Activated effector memory CD4-positive, alpha-beta T cell treated with Interleukin-2 at 50 U/mL for 16 hours (primary cell): ENCODE measurements at places on chromosomes 13 and 19.

DNA sequence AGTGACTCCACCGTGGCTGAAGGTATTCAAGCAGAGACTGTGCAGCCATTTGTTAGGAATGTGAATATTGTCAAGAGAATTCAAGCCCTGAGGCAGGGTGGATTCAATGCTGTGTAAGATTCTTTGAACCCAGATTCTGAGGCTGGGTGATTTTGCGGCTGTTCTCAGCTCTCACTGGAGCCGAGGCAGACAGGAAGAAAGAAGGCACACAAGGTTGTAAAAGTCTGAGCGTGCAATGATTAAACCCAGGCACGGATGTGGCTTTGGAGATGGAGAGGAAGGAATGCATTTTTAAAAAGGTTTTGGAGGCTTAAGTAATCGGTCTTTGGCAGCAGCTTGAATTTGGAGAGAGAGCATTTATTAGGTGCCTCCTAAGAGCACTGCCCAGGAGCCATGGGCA is 187.9 kb downstream of the KATNAL1 start:
- DNase-seq, result no peak

GRCh38 chr13:77150651-77151050 is 123.7 kb upstream of the FBXL3 start:
- no peak for DNase-seq

DNA sequence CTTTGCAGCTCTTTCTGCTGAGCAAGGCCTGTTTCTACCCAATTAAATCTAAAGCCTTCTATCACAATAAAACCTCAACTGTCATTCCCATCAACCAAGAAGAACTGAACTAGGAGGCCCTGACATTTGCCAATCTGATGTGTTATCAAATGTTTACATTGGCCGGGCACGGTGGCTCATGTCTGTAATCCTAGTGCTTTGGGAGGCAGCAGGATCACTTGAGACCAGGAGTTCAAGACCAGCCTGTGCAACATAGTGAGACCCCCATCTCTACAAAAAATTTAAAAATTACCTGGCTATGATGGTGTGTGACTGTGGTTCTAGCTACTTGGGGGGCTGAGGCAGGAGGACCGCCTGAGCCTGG is 2.8 kb upstream of the FBXO17 start:
- DNase-seq, result no peak

DNA sequence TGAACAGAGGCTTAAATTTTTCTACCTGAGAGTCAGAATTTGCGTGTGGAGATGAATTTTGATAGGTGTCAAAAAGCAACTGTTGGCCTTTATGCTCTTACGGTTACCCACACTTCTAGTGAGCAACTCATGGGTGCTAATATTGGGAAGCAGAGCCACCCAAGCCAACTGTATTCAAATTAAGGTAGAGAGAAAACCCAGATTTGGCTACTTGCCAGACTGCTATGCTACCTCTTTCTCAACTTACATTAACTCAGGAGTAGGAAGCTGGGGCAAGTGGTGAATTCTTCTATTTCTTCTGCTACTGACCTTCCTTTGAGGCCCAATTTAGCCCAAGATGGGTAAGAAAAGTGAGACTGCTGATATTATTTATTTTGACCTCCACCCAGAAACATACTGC is 83.9 kb downstream of the OLFM4 start:
- DNase-seq, result no peak

GRCh38 chr13:66273011-66273410 is 957.1 kb downstream of the PCDH9 start:
- no peak for DNase-seq

- DNase-seq, result no peak
Measured at GRCh38 chr19:15859187-15859586, 38.7 kb downstream of the CYP4F2 start.

- DNase-seq, result no peak
Measured at GRCh38 chr19:40687525-40688016, 2.9 kb downstream of the NUMBL start.

DNA sequence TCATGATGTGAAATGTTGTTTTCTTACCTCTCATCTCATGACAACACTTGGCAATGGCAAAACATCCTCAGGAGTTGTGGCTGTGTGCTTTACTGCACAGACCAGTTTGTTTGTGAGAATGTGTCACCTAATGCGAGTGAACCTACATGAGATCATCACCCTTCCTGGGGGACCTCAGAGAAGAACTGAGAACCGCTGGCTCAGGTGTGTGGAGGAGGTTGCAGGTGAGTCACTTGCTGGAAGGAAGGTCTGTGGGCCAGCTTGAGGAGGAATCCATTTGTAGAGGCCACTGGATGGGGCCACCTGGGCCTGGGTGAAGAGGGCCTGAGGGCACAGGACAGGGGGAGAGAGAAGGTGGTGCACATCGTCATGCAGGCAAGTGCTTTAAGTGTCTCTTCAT is 3.0 kb upstream of the CEACAM1 start:
- DNase-seq, result no peak

- no peak for DNase-seq
Measured at GRCh38 chr19:17303940-17304267, 679 bp upstream of the ABHD8 start.

DNA sequence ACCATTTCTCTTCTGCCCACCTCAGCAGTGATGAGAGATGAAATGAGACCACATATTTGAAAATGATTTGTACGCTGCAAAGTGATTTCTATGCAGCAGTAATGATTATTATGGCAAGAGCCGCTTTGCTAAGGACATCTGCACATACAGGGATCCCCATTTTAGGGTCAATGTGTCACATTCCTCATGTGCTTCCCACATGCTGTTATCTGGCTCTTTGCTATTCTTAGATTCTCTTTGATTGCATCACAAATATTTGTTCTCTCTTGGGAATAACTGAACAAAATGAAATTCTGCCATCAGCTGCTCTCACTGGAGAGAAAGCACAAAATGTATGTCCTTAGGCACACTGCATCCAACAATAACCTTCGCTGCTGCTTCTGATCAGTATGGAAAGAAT is 209.5 kb upstream of the IPO5 start:
- DNase-seq, result no peak

DNA sequence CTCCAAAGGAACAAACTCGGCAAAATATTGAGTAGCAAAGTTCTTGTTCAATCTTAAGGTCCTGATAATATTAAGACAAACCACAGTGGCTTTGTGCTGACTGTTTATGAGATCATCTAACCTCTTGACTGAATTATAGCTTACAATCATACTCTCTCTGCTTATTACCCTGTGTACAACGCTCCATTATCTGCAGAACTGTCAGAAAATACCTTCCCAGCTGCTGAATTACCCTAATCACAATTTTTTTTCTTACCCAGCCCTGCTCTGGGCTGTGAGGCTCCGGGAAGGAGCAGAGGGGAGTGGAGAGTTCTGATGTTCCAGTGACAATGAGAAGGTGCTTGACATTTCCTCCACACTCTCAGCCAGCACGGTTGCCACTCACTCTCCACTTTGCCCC is 64.8 kb downstream of the DCT start:
- no peak for DNase-seq

- no peak for DNase-seq
Measured at GRCh38 chr19:45100846-45101252, 7.9 kb downstream of the PPP1R37 start.
